Hippocampal formation (tissue), 2 donors: ENCODE measurements at places on chromosomes 16 and 17.

DNA sequence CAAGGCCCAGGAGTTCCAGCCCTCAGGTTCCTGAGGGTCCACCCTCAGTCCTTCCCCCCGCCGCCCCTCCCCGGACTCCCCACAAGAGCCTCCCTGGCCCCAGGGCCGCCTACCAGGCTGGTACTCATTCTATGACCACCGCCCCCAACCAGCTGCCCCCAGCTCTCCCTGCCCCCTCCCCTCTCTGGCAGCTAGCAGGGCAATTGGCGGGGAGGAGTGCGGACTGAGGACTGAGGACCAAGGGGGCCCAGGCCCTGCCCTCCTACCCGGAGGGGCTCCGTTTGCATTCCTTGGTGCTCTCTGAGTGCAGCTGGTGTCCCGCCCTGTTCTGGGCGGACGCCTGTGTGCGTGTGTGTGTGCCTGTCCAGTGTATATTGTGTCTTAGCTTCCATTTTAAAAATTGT, 19.1 kb downstream of the UNC13D start:
- no peak for DNase-seq

DNA sequence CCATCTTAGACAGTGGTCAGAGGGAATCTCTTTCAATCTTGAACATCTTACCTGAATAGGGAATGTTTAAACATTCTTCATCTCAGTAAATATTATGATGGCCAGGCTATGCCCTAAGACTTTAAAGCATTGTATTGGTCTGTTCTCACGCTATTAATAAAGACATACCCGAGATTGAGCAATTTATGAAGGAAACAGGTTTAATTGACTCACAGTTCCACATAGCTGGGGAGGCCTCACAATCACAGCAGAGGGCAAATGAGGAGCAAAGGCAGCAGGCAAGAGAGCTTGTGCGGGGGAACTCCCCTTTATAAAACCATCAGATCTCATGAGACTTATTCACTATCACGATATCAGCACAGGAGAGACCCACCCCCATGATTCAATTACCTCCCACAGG, 55.3 kb upstream of the SOX9 start:
- no peak for DNase-seq

GRCh38 chr17:12053552-12053951, 32.9 kb downstream of the MAP2K4 start:
- no peak for DNase-seq

DNA sequence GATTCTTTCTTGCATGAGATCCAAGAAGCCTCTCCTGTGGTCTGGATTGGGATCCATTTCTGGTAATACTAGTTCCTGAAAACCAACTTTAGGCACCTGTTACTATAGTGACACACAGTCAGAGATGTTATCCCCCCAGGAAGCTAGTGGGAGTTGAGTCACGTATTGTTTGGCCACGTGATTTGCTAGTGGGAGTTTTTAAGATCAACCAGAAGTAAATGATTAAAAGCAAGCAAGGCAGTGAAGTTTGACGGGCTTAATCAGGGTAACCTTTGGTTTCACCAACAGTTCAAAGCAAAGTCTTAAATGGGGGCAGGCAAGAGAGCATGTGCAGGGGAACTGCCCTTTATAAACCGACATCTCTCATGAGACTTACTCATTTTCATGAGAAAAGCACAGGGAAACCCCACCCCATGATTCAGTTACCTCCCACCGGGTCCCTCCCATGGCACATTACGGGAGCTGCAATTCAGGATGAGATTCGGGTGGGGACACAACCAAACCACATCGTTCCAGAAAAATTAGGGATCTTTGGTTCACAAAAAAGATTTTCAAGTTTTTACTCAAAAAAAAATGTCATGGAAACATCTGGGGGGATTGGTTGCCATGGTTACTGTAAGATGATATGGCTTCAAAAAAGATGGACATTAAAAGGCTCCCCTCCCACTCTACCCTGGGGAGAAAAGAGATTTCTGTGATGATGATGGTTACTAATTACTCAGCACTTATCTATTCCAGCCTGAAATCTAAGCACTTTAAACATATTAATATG, 483.1 kb upstream of the ERCC4 start:
- no peak for DNase-seq

DNA sequence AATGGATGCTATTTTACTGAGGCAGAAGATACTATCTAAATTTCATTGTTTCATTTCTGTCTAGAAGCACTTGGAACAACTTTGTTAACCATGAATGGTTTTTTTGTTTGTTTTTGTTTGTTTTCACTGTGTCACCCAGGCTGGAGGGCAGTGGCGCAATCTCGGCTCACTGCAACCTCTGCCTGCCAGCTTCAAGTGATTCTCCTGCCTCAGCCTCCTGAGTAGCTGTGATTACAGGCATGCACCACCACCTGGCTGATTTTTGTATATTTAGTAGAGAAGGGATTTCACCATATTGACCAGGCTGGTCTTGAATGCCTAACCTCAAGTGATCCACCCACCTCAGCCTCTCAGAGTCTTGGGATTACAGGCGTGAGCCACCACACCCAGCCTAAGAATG, 40.5 kb downstream of the ABHD15 start:
- no peak for DNase-seq

DNA sequence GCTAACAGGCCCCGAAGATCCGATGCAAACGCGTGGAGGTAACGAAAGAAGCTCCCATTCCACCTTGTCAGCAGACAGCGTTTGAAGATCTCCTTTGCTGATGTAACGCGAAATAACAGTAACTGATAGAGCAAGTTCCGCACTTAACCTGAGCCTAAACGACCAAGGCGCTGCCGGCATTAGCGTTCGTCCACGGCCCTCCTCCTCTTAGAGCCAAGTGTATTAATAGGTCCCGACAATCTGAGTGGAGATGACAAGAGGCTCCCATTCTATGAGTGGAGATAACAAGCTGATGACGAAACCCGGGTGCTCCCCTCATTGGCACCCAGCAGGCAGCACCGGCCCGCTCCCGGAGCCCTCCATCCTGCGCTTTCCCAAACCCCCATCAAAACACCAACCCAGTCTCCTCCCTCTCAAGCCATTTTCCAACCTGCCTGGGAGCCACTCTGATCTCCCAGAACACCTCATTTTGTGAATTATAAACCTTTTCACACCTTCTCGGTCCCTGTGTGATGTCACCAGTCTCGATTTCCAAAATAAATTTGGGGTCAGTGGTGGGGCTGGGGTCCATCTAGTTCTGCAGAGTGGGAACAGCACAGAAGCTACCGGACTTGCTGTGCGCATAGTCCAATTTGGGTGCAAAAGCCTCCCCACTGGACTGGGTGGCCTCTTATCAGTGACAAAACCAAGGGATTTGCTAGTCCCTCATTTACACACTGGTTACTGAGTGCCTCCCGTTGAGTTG, 35.4 kb upstream of the ARL4D start:
- DNase-seq, result no peak
